ENCODE measurements at places on chromosomes 4 and X.
A peak's percentile ranks its signal among the peaks of the same experiment; 100 is the strongest.

GRCh38 chrX:108028854-108029253, 16.0 kb upstream of the VSIG1 start:
- DNase-seq: no peak

- peak; percentile 34 for DNase-seq
These were observed 33.4 kb upstream of the RASGEF1B start for GRCh38 chr4:81505004-81505598.

- DNase-seq: no peak
These were observed 24.3 kb downstream of the NFKB1 start for GRCh38 chr4:102525504-102525903.

- DNase-seq: no peak
These were observed 1402.8 kb downstream of the RAPGEF2 start for GRCh38 chr4:160505724-160506123.

DNA sequence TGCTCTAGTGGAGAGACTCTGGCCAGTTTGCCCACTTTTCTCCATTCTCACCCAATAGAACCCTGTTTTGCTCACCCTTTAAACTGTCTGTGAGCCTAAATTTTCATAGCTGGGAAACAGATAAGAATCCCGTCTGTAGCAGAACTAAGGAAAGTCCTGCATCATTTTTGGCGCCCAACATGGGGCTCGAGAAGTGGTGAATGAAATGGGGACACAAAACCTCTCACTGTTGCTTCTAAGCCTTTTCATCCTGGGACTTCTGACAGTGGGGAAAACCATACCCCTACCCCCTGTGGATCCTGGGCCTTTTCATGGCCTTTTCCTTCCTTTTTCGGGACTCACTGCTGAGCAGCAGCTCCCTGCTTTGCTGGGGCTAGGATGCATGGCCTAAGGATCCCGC, 189.9 kb downstream of the INPP4B start:
- no peak for DNase-seq

- no peak for DNase-seq
These were observed 707 bp upstream of the OTUD4 start for GRCh38 chr4:145181091-145181501.

DNA sequence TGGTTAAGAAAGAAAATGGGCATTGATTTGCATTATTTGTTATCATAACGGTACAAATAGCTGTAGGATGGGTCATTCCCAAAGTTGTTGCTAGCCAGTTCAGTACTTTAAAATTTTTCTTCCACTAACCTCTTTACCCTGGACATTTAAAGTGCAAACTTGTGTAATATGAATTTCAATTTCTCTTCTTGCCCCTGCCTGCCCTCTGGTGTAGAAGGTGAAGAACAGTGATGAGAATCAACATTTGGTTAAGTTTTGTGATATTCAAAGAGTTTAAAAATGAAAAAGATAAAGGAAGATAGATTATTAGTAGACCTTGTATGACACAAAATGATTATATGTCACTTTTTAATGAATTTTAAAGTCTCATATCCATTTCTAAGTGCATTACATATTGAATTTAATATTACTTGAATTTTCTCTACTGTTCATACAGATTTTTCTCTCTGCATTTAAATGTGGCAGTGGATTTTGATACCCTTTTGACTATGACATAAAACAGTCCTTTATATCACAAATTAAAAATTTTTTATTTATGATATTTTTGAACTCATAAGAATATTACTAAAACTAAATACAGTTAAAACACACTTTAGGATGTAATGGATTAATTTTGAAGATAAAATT, 337.7 kb downstream of the BMPR1B start:
- no peak for DNase-seq

GRCh38 chr4:73599182-73599581, 21.1 kb downstream of the RASSF6 start:
- no peak for DNase-seq

GRCh38 chrX:68556036-68556435, 57.2 kb downstream of the YIPF6 start:
- DNase-seq: no peak

GRCh38 chrX:39477762-39478120, 620.0 kb downstream of the BCOR start:
- DNase-seq: peak; percentile 11

- DNase-seq: no peak
These were observed 31.9 kb downstream of the HTR2C start for GRCh38 chrX:114615765-114616164.

- no peak for DNase-seq
These were observed 1263.5 kb downstream of the PCDH7 start for GRCh38 chr4:31983677-31984076.

GRCh38 chr4:149140841-149141240, 674.8 kb downstream of the IQCM start:
- no peak for DNase-seq

DNA sequence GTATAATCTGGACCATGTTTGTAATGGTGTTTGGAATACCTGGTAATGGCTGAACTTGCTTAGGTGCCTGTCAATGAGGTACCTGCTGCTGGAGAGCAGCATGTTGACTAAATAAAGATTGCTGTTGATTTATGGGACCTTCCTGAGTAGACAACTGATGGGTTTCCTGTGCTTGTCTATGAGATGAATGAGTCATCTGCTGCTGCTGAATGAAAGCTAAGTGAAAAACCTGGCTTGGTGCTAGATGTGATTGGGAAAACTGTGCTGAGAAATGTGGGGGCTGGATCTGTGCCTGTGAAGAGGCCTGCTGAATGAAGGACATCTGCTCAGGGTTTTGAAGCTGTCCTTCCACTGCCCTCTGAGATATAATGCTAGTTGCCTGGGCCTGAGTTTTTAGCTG, 69.6 kb downstream of the WNK3 start:
- DNase-seq: no peak

- no peak for DNase-seq
These were observed 74.8 kb downstream of the IRF2 start for GRCh38 chr4:184399512-184399908.

DNA sequence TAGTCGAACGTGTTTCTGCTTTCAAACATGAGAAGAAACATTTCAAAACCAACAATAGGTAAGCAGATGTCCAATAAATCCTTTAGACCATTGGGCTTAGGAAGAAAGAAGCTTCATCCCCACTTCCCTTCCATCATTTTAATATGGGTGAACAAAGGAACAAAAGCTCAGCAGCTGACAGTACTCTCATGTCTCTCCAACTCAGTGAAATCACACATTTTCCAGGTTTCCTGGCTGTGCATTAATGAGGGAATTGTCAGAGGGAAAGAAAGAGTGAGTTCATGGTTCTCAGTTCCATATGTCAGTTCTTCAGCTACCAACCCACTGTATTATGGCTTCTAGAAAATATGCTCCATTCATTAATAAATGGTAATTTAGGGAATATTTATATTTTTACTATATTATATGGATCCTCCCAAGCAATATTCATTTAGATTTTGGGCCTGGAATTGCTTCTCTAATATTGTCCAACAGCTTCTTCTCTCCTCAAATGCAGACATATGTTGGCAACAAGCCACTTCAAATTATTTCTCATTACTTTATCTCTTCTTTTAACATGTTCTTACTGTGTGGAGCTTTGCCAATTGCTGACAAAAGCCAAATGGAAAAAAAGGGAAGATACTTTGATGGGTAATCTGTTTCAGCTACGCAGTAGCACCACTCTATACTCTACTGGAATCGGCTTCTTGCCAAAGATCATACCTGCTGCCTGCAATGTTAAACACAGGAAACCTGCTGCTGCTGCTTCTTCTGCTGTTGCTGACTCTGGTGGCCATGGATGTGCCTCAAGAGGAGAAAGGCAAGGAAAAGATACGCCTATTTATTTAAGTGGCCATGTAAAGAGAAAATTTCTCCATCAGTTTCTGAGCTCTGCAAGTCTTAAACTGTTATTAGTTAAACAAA, 1757.6 kb downstream of the ARAP2 start:
- no peak for DNase-seq

- DNase-seq: no peak
These were observed 45.5 kb upstream of the CYP2U1 start for GRCh38 chr4:107885865-107886264.

DNA sequence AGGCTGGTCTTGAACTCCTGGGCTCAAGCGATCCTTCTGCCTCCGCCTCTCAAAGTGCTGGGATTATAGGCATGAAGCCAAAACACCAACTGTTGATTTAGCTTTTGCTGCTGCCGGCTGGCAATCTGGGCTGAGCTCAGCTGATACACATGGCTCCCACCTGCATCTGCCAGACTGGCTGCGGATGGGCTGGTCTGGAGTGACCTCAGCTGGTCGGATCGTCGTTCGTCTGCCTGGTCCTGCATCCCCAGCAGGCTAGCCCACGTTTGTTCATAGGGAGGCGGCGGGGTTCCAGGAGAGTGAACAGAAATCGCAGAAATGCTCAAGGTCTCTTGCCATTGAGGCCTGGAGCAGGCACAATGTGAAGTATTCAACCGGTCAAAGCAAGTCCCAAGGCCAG, 74.4 kb upstream of the DDX3X start:
- no peak for DNase-seq

- no peak for DNase-seq
These were observed 27.8 kb upstream of the RNF128 start for GRCh38 chrX:106698693-106699092.

DNA sequence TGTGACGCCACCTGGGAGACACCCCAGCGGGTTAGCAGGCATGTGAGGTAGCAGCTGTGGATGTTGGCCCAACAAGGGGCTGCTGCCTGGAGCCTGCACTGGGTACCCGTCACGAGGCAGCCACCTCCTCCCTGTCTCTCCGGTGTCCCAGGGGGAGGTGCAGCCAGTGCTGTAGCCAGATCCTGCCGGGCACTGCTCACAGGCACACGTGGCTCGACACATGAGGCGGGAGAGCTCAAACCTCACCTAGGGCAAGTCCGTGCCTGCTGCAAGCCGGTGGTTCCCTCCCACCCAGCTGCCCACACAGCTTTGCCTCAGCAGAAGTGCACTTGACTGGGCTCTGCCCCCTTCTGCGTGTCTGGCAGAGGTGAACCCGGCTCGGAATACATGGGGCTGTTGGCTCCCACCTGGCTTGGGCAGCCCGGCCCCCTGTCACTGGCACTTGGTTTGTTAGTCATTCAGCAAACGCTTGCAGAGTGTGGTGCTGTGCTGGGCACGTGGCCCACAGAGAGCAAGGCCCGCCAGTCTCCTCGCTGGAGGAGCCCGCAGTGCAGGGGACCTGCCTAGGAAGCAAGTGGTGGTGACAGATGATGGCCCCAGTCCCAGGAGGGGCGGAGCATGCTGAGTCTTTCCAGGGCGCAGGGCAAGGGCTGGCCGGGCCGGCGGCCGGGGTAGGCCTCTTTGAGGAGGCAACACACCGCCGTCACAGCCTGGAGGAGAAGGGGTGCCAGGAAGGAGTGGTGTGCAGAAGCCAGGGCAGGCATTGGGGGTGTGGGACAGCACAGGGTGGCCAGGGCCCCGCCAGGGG, 10.1 kb upstream of the SH3TC1 start:
- no peak for DNase-seq

DNA sequence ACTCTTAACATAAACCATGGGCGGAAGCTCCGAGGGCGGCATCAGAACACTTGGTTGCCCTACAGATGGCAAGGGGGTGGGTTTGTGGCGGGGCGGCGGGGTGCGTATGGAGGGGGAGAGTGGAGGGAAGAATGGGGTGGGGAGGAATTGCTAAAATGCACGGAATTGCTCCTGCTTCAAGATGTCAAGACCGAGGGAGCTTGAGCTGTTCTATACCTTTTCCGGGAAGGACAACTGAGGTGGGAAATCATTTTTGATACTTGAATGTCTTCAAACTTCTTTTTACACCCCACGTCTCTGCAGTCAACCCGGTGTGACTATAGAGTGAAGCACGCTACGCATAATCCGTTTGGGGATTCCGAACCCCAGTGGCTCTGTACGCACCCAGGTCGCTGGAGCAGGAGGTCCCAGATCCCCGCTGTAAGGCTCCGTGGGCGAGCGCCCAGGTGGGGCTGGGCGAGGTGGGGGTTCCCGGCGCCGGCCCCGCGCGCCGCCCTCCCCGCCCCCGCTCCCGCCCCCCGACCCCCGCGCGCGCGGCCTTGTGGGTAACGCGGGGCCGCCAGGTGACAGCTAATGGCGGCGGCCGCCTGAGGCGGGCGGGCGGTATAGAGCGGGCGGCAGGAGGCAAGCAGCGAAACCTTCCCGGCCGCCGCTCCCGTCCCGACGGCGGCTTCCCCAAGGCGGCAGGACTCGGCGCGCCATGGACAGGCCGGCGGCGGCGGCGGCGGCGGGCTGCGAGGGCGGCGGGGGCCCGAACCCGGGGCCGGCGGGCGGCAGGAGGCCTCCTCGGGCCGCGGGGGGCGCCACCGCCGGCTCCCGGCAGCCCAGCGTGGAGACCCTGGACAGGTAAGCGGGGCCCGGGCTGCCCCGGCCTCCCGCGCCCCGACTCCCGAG, at the start of gene MTMR1:
TSS of gene MTMR1 (plus strand) at position 566 of the 894 bp plus-strand sequence. CDS start at position 701, 135 bp downstream.
- peak; percentile 50 for DNase-seq

GRCh38 chr4:143183513-143184216, 1.1 kb upstream of the USP38 start:
- no peak for DNase-seq

DNA sequence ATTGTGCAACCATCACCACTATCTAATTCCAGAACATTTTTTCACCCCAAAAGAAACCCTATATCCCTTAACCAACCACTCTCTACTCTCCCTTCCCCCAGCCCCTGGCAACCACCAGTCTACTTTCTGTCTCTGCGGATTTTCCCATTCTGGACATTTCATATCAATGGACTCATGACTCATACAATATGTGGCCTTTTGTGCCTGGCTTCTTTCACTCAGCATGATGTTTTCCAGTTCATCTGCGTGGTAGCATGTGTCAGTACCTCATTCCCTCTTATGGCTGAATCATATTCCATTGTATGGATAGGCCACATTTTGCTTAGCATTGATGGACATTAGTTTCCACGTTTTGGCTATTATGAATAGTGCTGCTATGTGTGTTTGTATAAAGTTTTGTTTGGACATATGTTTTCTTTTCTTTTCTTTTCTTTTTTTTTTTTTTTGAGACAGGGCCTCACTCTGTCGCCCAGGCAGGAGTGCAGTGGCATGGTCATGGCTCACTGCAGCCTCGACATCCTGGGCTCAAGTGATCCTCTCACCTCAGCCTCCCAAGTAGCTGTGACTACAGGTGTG, 335.4 kb downstream of the BCOR start:
- no peak for DNase-seq

GRCh38 chr4:5979981-5980380, 38.2 kb downstream of the C4orf50 start:
- no peak for DNase-seq

GRCh38 chrX:1535241-1536041, 1.5 kb downstream of the P2RY8 start:
- peak; percentile 34 for DNase-seq

GRCh38 chr4:6755088-6755753, 27.3 kb upstream of the KIAA0232 start:
- DNase-seq: no peak

Measured in activated gamma-delta T cell treated with Interleukin-2 at 50 U/mL for 16 hours (primary cell).